ENCODE measurements at places on chromosomes 5 and 9.

DNA sequence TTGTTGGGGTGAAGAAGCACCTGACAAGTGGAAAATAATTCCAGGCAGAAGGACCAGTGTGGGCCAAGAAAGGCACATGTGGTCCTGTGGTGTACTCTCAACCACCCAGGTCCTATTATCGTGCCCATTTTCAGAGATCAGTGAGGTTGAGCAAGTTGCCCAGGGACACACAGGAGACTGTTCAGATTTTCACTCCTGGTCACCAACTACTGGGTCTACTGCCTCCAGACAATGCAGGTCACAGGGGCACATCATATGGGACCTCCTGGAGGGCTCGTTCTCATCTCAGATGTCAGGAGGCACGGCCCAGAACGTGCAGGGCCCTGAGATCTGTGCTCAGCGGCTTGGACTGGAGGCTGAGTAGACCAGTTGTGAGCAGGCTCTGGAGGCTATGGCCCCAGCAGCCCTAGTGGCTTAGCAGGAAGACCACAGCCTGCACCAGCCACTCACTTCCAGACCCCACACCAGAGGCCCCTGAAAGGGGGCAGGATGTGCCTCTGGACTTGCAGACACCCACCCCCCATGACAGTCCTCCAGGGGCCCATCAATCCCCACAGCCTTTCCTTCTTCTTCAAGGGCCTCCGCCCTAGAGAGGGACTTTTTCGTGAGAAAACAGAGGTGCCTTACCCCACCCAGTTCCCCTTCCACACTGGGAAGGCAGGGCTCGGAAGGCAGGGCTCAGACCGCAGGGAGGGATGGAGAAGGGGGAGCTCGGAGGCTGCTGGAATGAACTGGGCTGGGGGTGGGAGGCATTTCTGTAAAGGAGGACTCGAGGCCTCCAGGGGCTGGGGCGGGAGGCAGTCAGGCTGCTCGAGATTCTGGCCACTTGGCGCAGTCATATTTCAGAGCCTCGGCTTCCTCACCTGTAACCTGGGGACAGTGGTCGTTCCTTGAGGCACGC lies 82.7 kb upstream of the NEURL1B start:
- no peak for DNase-seq

DNA sequence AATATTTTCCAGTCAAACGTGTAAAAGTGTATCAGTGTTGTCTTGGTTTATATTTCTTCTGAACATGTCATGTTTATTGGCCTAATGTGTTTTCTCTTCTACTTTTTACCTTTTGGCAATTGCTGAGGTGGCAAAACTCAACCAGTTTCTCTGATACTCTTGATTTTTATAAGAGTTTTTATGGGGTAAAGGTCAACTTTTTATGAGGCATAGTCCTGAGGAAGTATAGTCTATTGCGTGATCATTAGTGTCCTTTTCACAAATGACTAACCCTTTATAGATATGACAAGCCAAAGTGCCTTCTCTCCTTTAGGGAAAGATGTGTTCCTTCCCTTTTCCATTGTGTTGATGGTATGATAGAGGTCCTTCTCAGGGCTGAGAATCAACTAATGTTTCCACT lies 32.9 kb downstream of the OCLN start:
- DNase-seq: no peak

GRCh38 chr9:98378206-98378780 lies 122.8 kb upstream of the TBC1D2 start:
- no peak for DNase-seq

GRCh38 chr5:119347574-119347973 lies 8.2 kb upstream of the TNFAIP8 start:
- DNase-seq: no peak

DNA sequence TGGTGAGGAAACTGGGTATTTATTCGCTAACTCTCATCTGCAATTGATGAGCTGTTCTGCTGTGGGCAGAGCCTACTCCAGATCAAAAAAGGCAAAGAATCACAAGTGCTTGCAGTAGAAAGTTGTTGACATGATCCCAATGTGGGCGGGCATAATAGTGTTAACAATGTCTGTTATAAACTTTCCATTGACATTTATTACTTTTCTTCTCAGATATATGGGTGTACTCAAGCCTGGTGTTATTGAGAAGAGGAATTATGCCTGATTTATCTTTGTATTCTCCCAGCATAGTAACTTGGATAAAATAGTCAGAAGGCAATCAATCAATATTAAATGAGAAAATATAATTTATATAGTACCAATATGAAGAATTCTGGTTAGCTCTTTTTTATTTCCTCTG lies 47.8 kb downstream of the ZNF474 start:
- no peak for DNase-seq

GRCh38 chr5:83025690-83026478 lies 51.3 kb downstream of the TMEM167A start:
- no peak for DNase-seq

DNA sequence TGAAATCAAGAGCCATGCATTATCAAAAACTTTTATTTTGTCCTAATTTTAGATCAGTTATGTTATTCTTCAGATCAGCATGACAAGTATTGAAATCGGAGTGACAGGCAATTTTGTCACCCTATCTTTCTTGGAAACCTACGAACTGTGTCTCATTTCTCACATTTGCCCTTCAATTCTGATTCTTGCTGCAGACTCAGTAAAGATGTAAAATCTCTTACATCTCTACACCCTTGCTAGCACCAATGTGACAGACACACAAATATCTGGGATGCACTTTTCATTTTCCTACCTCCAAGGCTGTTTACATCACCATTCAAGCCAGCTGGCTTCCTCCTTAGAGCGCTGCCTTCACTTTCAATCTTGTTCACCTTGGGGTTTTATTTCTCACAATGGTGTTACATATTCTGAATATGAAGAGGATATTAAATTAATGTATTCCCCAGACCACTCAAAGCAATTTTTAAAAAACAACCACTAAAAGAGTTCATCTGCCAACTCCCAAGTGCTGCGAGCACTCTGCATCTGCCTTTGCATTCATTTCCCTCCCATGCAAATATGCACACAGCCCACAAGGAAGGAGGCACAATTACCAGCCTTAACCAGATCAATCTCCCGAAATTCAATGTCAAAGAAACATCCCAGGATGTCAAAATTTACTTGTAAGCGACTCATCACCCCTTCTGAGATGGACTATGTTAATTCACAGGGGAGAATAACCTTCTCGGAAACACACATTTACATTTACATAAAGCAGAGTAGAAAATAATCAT lies 164.3 kb downstream of the ENC1 start:
- DNase-seq: no peak

GRCh38 chr5:156681265-156681664 lies 168.8 kb upstream of the PPP1R2B start:
- no peak for DNase-seq

Measured in Caco-2 (cell line).